ENCODE measurements at places on chromosomes 11 and 22.

- DNase-seq, result no peak
These were observed 14.6 kb upstream of the NAP1L4 start for GRCh38 chr11:3006505-3007260.

GRCh38 chr22:23113067-23113846, 28.5 kb downstream of the RSPH14 start:
- DNase-seq, result no peak

DNA sequence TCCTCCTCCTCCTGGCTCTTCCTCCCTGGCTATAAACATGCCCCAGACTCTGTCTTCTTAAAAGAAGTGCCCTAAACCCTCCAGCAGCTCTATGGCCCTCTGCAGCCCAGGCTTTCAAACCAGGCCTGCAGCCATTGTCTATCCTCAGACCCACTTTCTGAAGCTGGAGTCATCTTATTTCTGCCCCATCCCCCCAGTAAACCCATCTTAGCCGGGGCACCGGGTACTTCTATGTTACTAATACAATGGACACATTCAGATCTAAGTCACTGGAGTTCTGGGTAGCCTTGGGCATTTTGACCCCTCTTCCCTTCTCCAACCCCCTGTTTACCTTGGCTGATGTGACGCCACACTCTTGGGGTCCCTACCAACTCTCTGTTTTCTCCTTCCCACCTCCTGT, 29.7 kb upstream of the CACNG2 start:
- no peak for DNase-seq

DNA sequence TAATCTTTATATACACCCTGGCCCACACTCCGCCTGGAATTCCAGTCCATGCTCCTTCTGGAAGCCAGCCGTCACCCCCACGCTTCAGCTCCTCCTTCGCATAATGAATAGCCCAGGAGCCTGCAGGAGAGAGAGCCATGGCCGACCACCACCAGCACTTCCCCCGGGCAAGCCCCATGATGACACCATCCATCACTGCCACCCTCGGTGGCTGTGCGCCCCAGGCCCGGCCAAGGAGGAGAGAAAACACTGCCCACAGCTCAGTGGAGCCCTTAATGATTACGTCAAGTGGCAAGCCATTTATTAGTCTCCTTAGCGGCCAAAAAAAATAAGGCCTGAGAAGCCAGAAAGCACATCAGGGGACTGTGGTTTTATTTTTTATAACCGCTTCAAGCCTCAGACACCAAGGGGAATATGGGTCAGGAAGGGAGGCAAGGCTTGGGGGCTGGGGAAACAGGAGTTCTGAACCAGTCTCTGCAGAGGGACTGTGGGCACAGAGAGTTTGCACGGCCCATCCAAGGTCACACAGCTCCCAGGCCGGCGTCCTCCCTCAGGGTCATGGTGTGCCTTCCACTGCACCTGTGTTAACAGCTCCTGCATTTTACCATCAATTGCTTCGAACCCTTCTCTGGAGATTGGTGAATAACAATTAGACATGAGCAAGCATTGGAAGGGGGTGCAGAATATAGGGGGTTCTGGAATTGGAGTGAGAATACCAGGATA, 134.3 kb downstream of the MN1 start:
- DNase-seq, result no peak

DNA sequence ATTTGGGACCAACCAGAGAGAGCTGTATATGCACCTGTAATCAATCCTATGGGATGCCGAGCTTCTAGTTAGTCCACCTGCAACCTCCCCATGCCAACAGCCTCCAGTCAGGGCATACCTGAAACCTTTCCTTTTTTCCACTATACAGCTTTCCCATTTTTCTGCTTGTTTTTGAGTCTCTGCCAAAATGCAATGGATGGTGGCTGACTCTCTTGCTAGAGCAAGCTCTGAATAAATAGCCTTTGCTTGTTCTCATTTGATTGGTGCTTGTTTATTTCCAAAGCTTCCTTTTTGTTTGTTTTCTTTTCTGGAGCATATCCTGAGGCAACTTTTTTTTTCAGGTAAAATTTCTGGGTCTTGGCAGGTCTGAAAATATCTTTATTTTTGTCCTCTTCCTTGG, 58.0 kb upstream of the PLET1 start:
- no peak for DNase-seq

GRCh38 chr11:27466363-27466762, 6.2 kb downstream of the LGR4 start:
- no peak for DNase-seq

GRCh38 chr11:101030015-101030414, 99.6 kb downstream of the PGR start:
- DNase-seq, result no peak

- no peak for DNase-seq
These were observed 64.2 kb downstream of the CACNA1I start for GRCh38 chr22:39634530-39635405.

DNA sequence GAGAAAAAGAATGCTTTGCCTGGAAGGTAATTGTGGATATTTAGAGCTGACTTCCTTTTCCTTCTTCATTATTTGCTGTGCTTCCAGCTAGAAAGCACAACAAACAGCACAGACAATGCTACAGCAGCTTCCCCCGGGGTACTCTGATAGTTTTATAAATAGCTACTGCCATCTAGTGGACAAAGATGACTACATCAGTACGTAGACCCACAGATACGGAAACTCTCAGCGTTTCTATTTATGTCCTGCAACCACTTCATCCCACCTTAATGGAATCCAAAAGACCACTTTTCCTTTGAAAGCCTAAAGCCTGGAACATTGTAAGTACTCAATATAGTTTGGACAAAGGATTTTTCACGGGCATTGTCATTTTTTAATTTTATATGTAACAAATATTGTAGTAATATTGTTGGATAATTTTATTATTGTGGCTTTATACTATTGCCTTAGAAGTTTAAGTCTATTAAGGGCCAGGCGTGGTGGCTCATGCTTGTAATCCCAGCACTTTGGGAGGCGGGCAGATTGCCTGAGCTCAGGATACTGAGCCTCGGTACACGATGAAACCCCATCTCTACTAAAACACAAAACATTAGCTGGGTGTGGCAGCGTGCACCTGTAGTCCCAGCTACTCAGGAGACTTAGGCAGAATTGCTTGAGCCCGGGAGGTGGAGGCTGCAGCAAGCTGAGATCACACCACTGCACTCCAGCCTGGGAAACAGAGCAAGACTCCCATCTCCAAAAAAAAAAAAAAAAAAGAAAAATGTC, 7.5 kb downstream of the HSPA8 start:
- no peak for DNase-seq

- DNase-seq, result no peak
These were observed 934.2 kb downstream of the BRD1 start for GRCh38 chr22:48893288-48894063.

GRCh38 chr22:39149915-39150847, 2.3 kb downstream of the CBX7 start:
- no peak for DNase-seq

DNA sequence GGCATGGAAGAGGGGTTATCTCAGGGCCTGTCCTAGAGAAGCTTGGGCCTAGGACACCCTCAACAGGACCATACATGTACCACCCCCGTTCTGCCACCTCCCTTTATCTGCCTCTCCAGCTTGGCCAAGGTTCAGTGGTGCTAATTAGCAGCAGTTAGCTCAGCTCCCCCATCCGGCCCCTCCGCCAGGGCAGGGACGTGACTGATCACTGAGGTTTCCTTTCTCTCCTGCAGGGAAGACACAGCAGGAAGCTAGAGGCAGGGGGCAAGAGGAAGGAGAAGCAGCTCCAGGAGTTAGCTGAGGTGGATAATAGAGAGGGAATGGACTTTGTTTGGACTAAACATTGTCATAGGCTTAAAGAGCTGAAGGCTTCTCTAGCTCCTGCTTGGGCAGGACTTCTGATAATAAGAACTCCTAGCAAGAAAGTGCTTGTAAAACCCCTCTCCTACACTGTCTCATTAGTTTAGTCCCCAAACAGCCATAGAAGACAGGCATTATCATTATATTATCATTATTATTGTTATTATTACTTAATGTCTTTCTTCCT, 53.8 kb downstream of the BUD13 start:
- no peak for DNase-seq

DNA sequence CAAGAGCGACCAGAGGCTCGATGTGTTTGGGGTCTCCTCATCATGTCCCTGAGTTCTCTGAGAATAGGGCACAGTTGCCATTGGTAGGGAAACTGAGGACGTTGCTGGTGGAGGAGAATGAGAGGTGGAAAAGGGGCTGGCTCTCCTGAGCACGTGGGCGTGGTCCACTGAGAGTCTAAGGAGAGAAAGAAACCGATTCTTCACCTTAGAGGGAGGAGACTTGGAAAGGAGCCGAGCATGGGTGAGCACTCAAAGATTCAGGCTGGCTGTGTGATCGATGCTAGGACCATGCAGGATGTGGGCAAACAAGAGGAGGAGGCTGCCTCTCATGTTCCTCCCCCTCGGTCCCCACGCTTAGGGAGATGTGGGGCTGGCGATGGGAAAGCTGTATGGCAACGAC, 19.8 kb upstream of the TLCD5 start:
- no peak for DNase-seq

DNA sequence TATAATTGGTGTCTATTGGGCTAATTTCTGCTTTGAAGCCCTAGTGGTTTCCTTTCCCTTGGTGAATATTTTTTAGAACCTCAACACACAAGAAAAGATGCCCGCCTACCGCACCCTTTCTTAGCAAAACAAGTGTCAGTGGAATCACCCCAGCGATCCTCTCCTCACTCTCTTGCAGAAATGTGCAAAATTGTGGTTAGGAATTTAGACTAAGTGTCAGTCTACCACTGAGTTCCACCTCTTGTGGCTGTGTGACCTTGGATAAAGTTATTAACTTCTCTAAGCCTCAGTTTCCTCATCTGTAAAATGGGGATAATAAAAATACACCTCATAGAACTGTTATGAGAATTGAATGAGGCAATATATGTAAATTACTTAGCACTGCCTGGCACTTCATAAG, 5.3 kb upstream of the JAML start:
- DNase-seq, result no peak

DNA sequence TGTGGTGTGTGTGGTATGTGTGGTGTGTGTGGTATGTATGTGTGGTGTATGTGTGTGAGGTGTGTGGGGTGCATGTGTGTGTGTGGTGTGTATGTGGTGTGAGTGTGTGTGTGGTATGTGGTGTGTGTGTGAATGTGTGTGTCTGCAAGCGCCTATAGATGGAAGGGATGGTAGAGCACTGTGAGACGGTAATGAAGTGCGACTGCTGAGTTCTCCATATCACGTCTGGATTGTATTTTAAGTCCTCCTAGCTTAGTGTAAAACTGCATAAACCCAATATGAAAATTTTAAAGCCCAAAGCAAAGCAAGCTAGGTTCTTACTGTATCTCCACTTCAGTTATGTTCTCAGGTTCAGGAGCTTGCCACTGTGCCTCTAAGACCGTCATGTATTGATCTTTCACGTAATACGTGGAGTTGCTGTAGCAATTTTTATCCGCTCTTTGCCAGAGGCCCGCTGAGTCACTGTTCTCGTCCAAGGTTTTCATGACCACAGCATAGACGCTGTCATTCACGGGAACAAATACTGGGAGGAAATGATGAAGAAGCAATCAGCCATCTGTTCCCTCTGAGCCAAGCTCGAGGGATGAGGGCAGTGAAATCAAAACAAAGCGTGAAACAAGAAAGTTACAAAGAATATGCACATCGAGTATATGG, 5.5 kb downstream of the PLET1 start:
- no peak for DNase-seq

DNA sequence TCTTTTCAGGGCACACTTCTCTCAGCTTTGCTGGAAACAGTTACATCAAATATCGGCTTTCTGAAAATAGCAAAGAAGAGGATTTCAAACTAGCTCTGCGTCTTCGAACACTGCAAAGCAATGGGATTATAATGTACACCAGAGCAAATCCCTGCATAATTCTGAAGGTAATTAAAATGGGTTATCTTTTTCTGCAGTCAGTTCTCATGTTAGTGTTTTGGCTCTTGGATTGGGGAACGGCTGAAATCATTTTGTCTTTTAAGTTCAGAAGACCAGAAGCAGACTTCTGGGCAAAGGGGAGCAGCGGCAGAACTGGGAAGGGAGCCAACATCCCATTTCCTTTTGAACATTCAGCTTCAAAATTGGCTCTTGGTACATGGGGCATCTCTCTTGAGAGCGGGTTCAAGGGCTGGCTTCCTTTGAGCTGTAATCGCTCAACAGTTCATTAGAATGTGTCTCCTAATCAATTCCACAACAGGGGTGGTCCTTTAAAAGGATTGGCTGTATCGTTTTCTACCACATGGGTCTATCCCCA, 110.2 kb upstream of the MTNR1B start:
- DNase-seq, result no peak

GRCh38 chr11:41999066-41999465, 539.6 kb upstream of the LRRC4C start:
- DNase-seq, result no peak

DNA sequence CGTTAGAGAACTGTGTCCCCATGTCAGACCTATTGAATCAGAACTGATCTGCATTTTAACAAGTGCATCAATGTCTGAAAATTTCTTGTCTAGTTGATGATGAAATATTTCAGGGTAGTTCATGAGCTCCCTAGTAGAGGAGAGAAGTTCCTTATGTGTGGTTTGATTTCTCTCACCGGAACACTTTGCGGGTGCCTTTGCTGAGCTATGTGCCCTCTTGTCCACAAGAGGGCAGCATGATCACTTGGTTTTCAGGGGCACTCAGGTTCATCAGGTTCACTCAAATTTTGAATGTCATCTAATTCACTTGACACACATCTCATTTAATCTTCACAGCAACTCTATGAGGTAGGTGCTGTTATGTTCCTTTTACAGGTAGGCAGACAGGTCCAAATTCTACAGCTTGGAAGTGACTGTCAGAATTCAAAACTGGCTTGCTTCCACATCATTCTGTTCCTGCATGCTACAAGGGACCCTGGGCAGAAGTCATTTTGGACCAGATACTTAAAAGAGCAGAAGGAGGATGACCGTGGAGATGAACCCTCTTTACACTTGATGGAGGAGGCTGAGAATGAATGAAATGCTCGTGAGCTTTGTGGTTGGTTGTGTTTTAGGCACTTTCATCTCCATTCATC, 55.6 kb downstream of the P4HA3 start:
- DNase-seq, result peak; percentile 22

DNA sequence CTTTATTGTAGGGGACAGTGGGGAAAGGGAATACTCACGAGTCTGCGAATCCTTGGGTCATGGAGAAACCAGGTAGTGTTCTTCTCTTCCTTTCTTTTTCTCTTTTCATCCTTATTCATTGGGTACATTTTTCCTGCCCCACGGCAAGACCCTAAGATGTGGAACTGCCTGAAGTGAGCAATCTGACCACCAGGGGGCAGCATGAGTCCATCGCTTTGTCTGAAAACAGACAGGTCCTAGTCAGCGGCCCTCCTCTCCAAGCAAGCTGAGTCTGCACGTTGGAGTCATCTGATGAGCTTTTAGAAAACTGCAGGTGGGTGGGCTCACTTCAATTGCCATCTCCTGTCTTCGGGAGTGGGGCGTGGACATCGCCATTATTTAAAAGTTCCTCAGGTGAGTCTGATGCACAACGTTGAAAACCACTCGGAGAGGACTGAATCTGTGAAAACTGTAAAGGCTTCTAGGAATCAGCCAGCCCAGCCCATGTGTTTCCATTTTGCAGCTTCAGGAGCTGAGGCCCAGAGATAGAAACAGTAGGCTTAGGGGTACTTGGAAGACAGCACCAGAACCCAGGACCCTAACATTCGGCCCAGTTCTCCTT, 34.0 kb upstream of the FBXO3 start:
- peak; percentile 81 for DNase-seq

- DNase-seq, result no peak
These were observed 36.1 kb downstream of the CYP2R1 start for GRCh38 chr11:14855890-14856289.
